Left renal cortex interstitium (tissue), 4 donors: ENCODE measurements at places on chromosomes 12 and 14. TPM values are rescaled to one million over a fixed set of nuclear protein-coding genes. Genes with fewer than 3 reads are reported as not detected.

DNA sequence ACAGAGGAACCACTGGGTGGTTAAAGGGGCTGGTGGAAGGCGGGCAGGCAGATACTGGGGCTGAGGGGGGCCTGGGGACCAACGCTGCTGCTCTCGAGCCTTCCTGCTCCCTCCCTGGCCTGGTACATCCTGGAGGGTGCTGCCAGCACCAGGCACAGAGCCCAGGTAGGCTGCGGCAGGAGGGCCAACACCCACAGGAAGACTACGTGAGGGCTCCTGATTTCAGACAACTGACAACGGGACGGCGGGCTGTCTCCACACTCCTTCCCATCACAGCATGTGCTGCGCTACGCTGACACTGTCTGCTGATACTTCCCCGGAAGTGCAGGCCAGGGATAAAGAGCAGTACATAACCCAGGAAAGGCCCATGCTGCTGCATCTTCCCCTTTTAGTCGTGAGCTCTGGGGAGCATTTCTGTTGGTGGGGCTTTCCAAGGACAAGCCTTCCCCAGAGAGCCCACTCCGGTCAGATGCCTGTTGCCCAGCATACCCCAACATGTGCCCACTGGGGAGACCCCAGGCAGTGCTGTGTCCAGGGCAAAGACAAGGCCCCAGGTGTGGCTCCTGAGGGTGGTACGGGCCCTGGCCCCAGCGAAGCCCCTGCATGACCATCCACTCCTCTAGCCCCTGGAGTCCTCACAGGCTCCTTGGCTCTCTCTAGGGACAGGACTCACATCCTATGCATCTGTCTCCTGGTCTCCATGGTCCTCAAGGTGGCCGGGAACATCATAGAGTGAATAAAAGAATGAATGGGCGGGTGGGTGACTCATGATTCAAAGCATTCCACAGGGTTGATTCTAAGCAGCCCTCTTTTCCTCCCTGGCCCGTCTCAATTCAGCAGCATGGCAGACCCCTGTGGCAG is 38.0 kb downstream of the CHGA start:
- no peak for DNase-seq

- no peak for DNase-seq
Measured at GRCh38 chr12:105223352-105223845, 12.6 kb downstream of the APPL2 start.

- DNase-seq, result no peak
Measured at GRCh38 chr12:15679151-15679550, 110.0 kb downstream of the EPS8 start.

DNA sequence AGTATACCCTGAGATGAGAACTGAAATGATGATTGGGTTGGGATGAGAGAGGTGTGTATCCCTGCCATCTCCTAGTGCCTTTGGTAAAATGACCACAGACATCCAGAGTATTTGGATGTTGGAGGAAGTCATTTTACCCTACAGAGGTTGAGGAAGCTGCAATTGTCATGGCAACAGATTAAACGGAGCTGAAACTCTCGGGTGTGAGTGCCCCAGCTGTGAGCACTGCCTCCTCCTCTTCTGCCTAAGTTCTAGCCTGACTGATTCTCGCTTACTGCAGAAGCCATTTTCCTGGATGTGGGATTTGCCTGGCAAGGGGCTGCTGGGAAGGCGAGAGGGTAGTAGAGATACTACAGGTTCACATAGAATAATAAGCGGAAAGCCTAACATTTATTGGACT is 10.3 kb upstream of the PPP4R4 start:
- no peak for DNase-seq

GRCh38 chr12:123270214-123271000 is 1.2 kb downstream of the CDK2AP1 start:
- DNase-seq, result no peak

GRCh38 chr12:19326102-19326501 is 113.2 kb upstream of the AEBP2 start:
- no peak for DNase-seq

DNA sequence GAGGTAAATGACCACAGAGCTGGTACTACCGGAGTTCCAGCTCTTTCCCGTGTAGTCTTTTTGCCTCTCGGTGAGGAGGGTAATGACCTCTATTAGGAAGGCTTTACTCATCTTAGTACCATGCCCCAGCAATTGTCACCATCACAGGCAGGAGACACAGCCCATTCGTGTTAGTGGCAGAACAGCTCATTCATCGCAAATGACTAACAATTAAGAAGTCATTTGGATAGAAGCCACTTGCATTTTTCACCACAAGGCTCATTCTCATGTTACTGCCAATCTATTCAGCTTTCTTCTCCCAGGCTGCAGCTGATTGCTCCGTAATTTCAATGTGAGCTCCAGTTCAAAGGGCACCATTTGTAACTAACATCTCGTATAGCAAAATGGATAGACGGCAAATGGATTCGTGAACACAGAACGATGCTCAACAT is 718.8 kb upstream of the TMEM132C start:
- DNase-seq, result no peak

DNA sequence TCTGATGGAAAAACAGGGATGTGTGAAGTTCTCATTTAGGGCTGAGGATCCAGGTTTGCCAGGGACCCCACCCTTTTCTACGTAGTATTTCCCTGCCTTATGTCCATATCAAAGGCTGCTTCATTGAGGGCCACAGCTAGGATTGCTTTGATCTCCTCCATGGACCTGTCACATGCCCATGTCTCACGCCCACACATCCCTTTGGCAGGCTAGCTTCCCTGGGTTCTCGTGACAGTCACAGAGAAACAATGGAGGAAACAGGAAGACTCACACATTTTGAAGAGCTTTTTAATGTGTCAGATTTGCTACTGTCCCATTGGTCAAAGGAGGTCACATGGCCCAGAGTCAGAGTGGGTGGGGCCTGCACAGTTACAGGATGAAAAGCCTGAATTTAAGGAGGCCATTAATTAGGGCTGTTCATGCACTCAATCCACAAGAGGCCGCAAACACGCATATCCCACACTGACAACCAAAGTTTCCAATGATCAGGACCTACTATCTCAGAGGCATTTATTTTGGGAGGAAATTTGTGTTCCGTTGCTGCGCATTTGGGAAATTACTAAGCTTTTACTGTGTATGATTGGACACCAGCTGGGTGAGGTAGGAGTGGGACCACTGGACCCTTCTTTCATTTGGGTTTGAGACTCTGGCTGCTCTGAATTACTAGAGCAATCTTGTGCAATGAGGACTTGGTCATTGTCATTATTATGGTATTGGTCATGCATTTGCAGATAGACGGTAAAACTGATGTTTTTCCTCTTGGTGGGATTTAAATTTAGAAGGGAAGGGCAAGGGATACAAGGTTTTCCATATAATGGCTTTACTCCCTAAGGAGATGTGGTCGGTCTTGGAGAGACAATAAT is 266.2 kb downstream of the KTN1 start:
- no peak for DNase-seq

GRCh38 chr14:102726191-102726949 is 50.9 kb upstream of the TRAF3 start:
- DNase-seq, result no peak

DNA sequence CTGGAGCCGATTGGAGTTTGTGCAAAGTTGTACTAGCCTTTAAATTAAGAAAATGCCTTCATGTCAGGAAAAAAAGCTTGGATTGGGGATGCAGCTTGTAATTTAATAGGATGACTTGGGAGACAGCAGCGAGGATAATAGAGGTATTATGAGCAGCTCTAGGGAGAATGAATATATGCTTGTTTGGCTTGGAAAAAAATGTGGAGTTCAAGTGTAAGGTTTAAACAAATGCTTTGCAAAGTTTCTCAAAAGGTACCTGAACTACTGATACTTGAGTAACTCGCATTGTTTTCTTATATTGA is 65.3 kb upstream of the RASSF3 start:
- DNase-seq, result no peak

The ACRBP gene
- 6.4 TPM for polyA plus RNA-seq

The OXA1L gene
- 132 TPM for polyA plus RNA-seq

The RD3L gene
- not detected for polyA plus RNA-seq

The TDRD9 gene
- 2.8 TPM for polyA plus RNA-seq

The FOXJ2 gene
- 21.5 TPM for polyA plus RNA-seq

The DACT1 gene
- 39.4 TPM for polyA plus RNA-seq

The SAMD15 gene
- polyA plus RNA-seq, result 10.9 TPM

The KRT2 gene
- not detected for polyA plus RNA-seq

The ADAM21 gene
- 0.42 TPM for polyA plus RNA-seq

The KRT73 gene
- polyA plus RNA-seq, result not detected
